A549 treated with Mapracorat at 1 μM for 4 hours (cell line): ENCODE measurements at places on chromosomes 2 and 18. TPM values are rescaled to one million over a fixed set of nuclear protein-coding genes. Genes with fewer than 3 reads are reported as not detected.

The MAB21L4 gene
- total RNA-seq: 0.11 to 0.28 TPM (median 0.20 TPM) in 5 replicates

The GYPC gene
- not detected in 5 replicates for total RNA-seq

The IL18RAP gene
- total RNA-seq: 0.11 to 0.15 TPM in 2 of 5 replicates, not detected in the others

The TLX2 gene
- 0.19 to 0.58 TPM (median 0.33 TPM) in 5 replicates for total RNA-seq
